ENCODE measurements at places on chromosomes 11 and 22.

- DNase-seq, result no peak
Observed at GRCh38 chr11:45959851-45960250, 37.4 kb downstream of the LARGE2 start.

DNA sequence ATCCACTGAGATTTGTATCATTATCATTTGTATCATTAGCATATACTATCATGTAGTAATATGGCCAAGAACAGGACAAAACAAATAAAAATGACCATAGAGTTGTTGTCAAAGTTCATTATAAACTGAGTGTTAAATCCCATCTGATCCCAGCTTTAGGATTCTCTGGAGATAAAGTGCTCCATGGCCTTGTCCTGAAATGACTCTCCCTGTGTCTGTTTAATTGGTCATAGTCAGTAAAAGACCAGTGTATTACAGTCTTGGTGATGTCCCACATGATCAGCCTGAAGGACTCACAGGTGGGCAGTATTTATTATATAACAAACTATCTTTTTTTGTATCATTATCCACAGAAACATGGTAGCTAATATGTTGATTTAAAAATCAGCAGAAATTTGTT, 361.6 kb downstream of the TMEM135 start:
- no peak for DNase-seq

GRCh38 chr11:5351208-5351607, at the start of gene OR51B6:
Gene OR51B6, plus strand, starts transcription at chr11:5351508. Its CDS starts 0 bp downstream, at chr11:5351508.
- no peak for DNase-seq

GRCh38 chr11:12516387-12517105, 139.2 kb downstream of the PARVA start:
- no peak for DNase-seq

DNA sequence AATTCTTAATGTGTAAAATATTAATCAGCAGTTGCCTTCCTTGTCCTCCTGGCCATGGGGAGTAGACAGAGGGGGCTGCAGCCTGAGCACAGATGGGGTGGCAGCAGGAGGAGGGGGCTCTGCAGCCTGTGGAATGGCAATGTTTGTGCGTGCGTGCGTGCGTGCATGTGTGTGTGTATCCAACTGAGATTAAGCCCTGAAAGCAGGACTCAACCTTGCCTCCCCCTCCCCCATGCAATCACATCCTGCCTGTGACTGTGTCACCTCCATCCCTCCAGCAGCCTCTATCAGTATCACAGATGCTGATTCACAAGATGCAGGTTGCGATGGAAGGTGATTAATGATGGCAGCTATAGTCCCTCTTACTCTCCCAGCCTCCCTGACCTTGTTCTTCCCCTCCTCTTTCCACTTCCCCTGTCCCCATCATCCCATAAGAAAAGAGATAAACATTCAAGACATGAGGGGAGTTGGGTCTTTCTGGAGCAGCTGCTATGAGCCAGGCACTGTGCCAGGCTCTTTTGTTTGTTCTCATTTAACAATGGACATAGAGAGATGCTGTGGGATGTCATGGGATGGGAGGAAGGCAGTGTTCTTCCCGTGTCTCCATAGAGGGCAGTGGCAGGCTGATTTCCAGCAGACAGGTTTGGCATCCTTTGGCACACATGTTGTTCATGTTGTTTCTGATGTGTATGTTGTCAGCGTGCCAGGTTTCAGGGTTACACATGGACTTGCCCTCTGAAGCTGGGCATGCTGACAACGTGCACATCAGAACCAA, 43.8 kb upstream of the NECTIN1 start:
- DNase-seq, result no peak

DNA sequence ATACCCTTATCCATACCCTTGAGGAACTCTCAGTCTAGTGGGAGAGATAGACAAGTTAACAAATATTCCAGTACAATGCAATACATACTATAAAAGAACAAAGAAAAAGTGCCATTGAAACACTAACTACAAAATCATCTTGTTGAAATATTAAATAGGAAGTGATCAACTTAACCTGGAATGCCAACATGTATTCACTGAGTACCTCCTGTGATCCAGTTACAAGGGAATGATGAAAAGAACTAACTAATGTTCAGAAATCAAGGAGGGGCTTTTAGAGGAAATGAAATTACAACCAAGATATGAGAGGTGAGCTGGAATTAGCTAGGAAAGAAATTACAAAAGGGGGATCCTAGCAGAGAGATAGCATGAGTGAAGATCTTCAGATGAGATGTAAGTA, 6.2 kb upstream of the FIBIN start:
- no peak for DNase-seq

DNA sequence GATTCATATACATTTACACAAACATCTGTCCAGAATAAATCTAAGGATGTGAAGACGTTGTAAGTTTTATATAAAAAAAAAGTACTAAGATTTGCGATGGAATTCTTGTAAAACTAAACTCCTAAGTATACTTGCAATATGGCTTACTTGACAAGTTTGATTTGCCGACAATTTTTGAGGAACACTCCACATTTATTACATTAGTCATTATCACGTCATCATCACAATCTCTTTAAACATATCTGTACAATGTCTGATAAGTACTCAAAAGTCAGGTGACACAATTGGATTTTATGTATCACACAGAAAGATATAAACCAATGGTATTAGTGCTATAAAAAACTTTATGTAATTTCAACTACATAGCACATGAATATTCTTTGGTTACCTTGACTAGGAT, 30.4 kb downstream of the IMMP1L start:
- no peak for DNase-seq

GRCh38 chr11:14886513-14886912, 5.5 kb downstream of the CYP2R1 start:
- no peak for DNase-seq

DNA sequence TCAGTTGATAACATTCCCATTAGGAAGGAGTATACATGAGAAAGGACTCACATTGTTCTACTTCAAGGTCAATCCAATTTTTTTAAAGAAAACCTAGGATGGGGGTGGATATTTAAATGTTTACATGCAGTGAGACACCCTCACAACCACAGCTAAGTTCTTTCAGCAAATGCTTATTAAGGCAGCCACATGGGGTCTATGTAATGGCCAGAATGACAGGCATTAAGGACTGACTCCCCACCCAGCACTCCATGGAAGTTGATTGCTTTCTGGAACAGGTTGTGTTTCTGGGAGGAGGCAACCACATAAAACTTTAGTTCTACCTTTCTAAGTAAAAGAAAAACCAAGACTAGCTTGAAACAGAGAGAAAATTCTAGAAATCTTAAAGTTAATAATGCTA, 662.0 kb upstream of the CCDC90B start:
- peak; percentile 11 for DNase-seq

DNA sequence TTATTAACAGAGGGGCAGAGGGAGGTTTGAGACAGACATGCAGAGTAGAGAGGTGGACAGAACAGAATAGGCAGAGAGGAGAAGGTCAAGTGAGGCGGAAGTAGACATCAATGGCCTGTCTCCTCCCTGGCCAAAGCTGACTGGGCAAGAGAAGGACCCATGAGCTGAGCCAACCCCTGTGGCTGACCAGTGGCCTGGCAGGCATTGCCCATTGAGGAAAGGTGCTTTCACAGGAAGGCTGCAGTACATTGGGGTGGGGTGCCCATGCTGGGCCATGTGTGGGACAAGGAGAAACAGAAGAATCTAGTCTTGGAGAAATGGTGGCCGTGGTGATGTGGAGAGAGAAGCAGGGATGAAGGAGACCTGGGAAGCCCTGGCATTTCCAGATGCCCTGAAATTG, 76.0 kb downstream of the MYEOV start:
- DNase-seq, result no peak

GRCh38 chr11:34523053-34523452, 9.5 kb upstream of the ELF5 start:
- no peak for DNase-seq

DNA sequence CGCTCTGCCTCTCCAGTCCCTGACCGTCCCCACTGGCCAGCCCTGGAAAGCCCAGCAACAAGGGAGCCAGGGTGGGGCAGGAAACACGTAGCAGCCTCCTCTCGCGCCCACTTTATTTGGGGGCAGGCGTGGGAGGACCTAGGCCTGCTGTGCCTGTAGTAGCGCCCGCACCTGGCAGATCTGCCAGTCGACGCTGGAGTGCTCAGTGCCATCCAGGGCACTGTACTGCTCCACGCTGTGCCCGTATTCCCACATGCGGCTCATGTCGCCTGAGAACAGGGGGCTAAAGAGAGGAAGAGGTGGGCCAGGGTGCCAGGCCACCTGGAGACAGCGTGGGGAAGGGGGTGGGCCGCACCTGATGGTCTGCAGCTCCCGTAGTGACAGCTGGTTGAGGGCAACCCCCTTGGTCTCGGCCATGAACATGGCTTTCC, 17.0 kb upstream of the DRICH1 start:
- DNase-seq, result no peak

All from H7 (cell line).